Activated CD8-positive, alpha-beta T cell treated with anti-CD3 and anti-CD28 coated beads, Interleukin-2, amount 10 ng/mL, durations not matched to agents 7 days and 5 days (primary cell): ENCODE measurements at places on chromosomes 12 and 14. TPM values are rescaled to one million over a fixed set of nuclear protein-coding genes. Genes with fewer than 3 reads are reported as not detected.

GRCh38 chr12:113954547-113954946 lies 11.6 kb downstream of the RBM19 start:
- no peak for DNase-seq

The DEGS2 gene
- 0.39 TPM for total RNA-seq

DNA sequence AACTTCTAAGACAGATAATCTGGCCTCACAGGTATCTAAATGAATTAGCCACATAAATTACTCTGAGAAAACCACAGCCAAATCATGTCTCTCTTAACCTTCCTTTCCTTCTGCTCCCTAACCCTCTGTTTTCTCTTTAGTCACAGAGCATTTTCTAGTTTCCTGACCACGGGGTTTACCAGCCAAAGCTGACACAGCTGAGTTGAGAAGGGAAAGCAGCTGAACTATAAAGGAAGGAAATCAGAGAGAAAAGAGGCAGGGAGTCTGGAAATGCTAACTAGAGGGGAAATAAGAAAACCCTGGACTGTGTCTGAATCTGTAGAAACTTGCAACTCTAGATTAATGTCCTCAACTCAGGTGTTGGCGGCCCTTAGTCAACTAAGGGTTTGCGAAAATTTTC lies 24.4 kb downstream of the ANKS1B start:
- no peak for DNase-seq

DNA sequence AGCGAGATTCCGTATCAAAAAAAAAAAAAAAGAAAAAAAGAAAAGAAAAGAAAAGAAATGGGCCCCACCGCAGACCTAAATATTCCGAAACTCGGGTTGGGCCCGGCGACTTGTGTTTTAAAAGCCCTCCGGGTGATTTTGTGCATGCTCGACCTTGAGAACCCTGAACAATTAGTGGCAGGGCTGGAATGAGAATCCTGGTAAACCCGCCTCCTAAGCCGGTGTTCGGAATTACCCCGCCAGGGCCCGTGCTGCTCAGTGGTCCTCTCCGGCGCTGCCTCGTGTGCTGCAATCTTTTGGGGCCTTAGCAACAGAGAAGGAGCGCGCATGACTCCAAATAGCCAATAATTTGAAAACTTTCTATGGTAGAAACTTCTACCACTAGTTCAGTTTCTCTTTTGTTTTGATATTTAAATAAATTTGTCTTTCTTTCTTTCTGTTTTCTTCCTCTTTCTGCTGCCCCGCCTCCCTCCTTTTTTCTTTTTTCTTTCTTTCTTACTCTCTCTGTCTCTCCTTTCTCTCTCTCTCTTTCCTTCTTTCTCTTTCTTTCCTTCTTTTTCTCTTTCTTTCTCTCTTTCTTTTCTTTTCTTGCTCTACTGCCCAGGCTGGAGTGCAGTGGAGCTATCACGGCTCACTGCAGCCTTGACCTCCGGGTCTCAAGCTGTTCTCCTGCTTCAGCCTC lies 1.5 kb upstream of the GALNT6 start:
- DNase-seq = peak; percentile 57

The YY1 gene
- total RNA-seq = 107 TPM

The GALNT16 gene
- total RNA-seq = not detected

DNA sequence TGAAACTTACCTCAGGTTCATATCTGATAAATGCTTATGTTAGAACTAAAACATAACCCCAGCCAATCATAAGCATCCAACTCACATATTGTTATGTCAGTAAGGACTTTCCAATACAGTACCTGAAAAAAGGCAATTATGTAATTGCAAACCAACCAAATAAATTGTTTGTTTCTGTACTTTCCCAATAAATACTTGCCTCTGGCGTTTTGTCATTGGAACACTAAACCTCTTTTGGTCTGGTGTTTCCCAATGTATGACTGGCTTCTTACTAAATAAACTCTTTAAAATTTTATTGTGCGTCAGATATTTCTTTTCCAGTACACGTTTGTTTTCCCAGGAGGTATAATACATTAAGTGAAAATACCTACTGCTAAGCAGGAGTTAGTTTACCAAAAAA lies 6.7 kb upstream of the PTPRB start:
- DNase-seq = no peak

DNA sequence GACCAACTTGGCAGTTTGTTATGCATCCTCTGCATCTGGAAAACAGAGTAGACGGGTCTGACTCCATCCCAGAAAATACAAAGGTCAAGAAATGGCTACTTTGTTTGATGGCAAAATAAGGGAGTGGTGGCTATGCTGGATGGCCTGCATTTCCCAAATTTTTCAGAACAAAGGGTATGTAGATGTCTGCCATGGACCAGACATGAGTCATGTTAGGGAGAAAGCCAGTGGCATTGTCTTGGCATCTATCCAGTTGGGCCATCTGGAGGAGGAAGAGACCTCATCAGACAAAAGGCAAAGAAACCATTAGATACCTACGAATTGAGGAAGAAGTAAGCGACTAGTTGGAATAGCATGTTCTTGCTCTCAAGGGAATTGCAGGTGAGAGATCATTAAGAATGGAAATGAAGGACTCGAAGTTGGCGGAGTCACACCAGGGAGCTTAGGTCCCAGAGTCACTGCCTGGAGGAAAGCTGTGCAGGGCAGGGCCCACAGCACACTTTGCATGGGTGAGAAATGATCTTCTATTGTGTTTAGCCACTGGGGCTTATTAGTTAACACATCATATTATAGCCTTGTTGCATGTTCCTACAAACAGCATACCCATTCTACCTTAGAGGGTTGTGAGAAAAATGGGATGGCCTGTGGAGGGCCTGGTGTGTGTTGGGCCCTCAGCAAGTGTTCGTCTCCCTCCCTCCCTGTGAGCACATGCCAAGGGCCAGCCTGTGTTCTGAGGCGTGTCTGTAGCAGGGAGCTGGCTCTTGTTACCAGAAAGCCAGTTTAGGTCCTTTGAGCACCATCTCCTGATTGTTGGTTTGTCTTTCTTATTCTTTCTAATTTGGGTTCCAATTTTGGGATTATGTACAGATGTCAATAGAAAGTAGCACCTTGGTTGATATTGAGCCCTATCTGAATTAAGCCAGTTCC lies 119.4 kb downstream of the KTN1 start:
- no peak for DNase-seq

DNA sequence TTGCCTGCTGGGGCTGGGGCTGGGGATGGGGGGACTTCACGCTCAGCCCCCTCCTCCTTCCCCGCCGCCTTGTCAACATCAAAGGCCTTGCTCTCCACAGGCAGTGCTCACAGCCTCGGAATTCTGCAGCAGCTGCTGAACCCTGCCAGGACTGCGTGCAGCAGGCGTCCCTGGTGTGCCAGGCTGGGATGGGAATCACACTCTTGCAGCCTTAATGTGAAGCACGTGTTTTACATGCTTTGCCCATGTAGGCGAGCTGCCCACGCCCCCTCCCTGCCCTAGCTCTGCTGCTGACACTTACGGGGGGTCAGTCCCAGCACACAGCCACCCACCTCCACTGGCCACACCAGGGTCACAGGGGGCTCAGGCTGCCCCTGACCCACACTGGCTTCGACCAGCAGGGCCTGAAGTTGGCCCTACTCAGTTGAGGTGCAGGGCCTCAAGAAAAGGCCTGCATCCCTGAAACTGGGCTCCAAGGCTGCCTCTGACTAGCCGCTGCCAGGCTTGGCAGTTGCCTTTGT lies 276.2 kb upstream of the RTL1 start:
- DNase-seq = no peak

- no peak for DNase-seq
Measured at GRCh38 chr14:63671987-63672386, 30.3 kb upstream of the WDR89 start.

- no peak for DNase-seq
Measured at GRCh38 chr12:53093777-53094393, 3.6 kb upstream of the IGFBP6 start.

The NINJ2 gene
- 8.0 TPM for total RNA-seq

The MSI1 gene
- total RNA-seq = not detected

DNA sequence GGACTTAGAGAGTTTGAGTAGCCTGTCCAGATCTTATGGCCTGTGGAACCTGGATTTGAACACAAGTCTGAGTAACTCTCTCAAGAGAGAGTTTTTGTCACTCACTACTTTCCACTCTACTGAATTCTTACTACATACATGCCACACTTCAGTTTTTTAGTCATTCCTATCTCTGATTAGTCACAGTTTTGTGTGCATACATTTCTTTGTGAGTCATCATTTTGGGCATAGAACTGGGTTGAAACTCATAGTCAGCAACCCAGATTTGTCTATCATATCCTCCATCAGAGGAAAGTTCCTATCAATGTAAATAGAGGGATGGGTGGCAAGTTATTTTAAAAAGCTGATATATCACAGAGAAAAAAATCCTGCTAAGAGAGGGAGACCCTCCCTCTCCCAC lies 42.9 kb downstream of the FLRT2 start:
- no peak for DNase-seq

DNA sequence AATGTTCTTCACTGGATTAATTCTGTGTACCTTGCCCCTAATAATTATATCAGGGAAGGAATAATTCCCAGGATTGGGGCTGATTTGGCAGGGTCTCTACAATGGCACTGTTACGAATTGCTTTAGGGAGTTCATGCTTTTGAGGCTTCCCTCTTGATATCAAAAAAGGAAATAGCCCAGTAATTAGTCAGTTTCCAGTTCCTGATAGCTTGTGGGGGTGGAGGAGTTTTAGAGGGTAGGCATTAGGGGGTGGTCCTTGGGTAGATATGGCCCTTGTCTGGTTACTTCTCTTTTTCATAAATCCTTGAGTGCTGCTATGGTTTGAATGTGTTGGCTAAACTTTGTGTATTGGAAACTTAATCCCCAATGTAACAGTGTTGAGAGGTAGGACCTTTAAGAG lies 6.1 kb upstream of the SRSF5 start:
- DNase-seq = no peak

GRCh38 chr12:115303723-115304309 lies 619.8 kb upstream of the TBX3 start:
- DNase-seq = no peak

The METTL3 gene
- total RNA-seq = 70.8 TPM

The AQP6 gene
- total RNA-seq = not detected

DNA sequence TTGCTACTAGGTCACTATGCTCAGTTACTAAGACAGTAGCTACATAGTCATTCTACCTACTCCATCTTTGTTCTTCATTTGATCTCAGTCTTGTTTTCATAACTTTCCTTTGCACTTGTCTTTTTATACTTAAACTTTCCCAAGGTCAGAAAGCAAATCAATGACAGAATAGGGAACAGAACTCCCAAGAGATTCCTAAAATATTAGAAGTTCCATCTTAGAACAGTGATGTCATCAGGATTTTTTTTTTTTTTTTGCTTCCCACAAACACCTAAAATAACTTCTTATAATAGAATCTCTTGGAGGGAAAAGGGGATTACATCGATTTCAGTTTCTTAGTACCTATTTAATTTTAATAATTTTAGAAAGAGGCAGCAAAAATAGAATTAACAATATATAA lies 65.8 kb downstream of the NTN4 start:
- no peak for DNase-seq

The TMEM30B gene
- total RNA-seq = 0.52 TPM

The MORN3 gene
- total RNA-seq = 0.37 TPM

- no peak for DNase-seq
Measured at GRCh38 chr14:48738186-48738925, 847.8 kb downstream of the RPS29 start.

The DNAJC22 gene
- total RNA-seq = not detected

DNA sequence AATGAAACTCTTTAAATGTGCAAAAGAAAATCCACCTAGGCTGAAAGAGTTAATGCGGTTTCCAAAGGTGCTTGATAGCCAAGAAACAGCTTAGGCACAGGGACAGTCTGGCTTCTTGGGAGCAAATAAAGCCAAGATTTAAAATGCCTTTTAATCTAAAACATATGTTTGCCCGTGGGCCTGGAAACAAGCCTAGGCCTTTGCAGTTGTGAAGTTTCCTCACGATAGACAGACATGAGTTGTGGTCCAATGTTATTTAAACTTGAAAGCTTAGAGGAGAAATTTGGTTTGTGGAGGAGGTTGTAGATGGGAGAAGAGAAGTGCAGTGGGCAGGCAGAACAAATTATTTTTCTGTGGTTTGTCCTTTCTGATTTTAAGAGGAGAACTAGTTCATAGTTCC lies 29.8 kb downstream of the PROX2 start:
- no peak for DNase-seq

The PTCSC3 gene
- not detected for total RNA-seq

- DNase-seq = no peak
Measured at GRCh38 chr12:96774496-96775256, 132.4 kb upstream of the NEDD1 start.

The KERA gene
- not detected for total RNA-seq

GRCh38 chr12:72256725-72257124 lies 15.4 kb upstream of the TRHDE start:
- no peak for DNase-seq

GRCh38 chr14:72826039-72826438 lies 67.9 kb downstream of the DPF3 start:
- no peak for DNase-seq

The ABCD4 gene
- 43.2 TPM for total RNA-seq

- DNase-seq = peak; percentile 60
Measured at GRCh38 chr12:6323340-6323994, 13.0 kb downstream of the PLEKHG6 start.

The BCAT1 gene
- total RNA-seq = 24.1 TPM

DNA sequence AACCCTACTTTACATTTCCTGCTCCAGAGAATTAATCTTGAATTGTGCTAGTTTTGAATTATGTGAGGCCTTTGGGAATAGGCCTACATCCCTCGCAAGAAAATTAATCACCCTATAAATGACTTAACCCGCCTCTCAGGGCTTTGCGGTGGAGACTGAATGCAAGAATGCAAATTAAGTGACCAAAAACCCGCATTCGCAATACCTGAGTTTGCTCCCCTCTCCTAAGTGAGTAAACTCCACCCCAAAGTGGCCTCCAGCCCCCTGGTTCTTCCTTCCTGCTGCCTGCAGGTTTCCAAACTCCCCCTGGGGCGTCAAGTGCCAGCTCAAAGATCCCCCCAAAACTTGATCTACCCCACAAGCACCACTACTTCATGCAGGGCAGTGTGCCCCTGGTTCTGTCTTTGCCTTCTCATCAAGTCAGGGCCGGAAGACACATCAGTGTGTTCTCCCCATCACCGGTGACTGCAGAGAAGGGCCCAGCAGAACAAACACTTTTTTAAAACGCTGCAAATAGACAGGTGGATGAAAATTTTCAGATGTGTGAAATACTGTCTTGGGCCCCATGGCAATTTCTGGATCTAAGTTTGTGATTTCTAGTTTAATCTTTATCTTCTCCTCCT lies 644.7 kb downstream of the VRK1 start:
- no peak for DNase-seq

DNA sequence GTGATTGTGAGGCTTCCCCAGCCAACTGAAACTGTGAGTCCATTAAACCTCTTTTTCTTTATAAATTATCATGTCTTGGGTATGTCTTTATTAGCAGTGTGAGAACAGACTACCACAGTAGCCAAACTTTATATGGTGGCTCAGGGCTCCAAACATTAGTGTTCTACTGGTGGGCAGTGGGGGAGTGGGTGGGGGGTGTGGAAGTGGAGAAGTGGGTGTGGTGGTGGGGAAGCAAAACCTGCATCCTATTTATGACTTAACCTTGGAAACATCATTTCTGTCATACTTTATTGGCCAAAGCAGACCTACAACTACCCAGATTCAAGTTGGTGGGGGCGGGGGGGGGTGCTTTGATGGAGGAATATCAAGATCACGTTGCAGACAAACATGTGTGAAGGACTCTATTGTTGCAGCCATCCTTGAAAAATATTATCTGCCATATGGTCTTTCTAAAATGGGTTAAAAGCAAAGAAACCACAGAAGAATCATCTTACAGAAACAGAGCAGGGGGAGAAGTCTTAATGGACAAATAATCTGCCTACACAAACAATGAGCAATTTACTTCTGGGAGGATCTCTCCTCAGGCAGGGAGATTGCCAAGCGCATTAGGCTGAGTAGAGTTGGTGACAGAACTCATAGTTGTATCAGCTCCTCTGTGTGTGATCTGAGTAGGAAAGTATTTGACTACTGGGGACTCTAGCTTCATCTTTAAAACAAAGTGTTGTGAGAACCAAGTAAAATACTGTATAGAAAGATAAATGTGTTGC lies 1.4 kb upstream of the PWP1 start:
- no peak for DNase-seq
